Cardiac fibroblast (primary cell): ENCODE measurements at places on chromosomes 1 and 21.

GRCh38 chr21:40269239-40269638, 402.0 kb downstream of the PCP4 start:
- no peak for DNase-seq

DNA sequence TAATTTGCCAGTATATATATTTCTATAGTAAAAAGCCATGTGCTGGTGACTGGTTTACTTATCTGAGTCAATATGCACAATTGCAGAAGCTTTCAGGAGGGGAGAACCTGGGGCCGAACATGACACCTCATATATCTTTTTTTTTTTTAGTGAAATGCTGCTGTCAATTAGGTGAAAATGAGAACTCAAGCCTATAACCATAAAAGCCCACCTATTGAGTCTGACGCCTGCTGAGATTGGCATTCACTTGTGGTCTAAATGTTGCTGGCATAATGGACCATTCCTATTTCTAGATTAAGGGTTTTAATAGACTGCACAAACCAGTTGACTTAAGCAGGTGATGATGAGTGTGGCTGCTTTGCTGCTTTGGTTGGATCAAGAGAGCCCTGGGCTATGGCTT, 10.8 kb downstream of the NTMT2 start:
- no peak for DNase-seq

DNA sequence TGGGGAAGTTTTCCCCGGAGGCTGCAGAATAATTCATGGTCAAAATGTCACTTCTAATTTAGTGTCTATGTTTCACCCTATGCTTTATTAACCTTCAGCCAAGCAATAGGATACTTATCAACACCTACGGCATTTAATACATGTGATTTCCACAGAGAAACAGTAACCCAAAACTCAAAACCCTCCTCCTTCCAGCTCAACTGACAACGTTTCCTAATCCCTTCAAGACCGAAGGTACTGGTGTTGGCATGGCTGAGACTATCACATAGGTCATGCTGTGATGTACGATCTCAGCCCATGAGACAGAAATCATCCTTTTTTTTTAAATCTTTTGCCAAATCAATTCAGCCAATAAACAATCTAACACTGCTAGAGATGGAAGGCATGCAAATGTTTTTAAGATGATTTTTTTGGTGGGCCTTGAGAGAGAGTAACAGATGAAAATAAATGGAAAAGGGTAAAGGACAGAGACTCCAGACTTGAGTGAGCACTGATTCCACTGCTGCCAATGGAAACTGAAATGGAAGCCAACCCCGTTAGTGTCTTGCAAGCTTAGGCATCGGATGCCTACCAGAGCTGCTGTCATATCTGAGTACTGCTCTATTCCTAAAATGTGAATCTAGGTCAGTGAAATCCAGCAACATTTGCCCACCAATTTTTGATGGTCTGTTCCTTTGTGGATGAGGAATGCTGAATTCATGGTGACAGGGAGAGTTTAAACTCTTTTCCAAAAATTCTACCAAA, 63.4 kb upstream of the BCL10 start:
- DNase-seq = no peak

- DNase-seq = no peak
Observed at GRCh38 chr1:205917466-205918238, 25.6 kb downstream of the SLC26A9 start.

DNA sequence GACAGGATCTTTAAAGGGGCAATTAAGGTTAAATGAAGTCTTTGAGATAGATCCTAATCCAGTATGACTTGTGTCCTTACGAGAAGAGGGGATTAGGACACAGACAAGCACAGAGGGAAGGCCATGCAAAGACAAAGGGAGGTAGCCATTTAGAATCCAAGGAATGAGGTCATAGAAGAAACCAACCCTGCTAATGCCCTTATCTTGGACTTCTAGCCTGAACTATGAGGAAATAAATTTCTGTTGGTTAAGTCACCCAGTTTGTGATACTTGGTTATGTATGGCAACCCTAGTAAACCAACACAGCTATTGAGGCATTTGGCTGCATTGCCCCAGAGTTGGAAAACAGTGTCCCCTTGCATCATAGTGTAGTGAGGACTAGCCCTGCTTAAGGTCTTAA, 121.3 kb downstream of the MAST2 start:
- peak; percentile 66 for DNase-seq

- no peak for DNase-seq
Observed at GRCh38 chr1:119827010-119827409, 15.8 kb upstream of the REG4 start.

DNA sequence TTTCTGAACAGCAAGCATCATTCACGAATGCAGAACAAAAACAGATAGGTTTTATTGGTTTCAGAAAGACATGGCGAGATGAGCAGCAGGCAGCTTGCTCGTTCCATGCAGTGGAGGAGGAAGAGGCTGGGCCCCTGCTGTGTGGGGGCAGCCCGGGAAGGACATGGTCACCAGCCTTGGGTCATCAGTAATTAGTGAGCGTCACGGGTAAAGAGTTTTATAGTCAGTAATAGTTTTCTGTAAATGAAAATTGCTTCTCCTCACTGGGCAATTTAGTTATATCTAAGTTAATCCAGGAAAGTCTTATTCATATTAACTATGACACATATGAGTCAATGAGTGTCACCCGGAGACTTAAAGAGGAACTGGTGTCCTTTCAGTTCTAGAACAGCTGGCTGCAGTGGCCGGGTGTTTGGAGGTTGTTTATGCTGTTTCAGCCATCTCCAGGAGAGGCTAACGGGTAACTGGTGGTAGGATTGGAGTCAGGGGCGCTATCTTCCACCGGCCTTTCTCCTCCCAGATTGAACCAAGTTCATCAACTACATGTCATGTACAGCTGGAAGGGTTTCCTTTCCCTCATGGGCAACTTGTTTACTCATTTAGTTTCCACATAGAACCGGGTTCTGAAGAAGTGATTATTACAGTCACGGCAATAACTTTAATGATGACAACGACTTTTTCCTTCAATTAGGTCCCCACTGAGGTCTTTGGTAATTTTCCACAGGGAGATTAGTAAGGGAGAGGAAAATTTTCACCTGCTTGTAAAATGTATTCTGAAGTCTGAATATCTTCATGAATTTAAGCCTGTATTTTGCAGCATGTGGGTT, 34.6 kb upstream of the SLC45A1 start:
- DNase-seq = no peak

DNA sequence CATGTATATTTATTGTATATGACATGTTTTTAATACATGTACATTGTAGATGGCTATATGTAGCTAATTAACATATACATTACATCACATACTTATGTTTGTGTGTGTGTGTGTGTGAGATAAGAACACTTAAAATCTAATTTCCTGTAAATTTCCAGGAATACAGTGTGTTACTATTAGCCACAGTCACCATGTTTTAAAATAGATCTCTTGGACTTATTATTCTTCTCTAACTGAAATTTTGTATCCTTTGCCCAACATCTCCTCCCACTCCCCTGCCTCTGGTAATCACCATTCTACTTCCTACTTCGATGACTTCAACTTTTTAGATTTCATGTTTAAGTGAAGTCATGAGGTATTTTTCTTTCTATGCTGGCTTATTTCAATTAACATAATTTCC, 64.8 kb downstream of the FCRL5 start:
- no peak for DNase-seq

DNA sequence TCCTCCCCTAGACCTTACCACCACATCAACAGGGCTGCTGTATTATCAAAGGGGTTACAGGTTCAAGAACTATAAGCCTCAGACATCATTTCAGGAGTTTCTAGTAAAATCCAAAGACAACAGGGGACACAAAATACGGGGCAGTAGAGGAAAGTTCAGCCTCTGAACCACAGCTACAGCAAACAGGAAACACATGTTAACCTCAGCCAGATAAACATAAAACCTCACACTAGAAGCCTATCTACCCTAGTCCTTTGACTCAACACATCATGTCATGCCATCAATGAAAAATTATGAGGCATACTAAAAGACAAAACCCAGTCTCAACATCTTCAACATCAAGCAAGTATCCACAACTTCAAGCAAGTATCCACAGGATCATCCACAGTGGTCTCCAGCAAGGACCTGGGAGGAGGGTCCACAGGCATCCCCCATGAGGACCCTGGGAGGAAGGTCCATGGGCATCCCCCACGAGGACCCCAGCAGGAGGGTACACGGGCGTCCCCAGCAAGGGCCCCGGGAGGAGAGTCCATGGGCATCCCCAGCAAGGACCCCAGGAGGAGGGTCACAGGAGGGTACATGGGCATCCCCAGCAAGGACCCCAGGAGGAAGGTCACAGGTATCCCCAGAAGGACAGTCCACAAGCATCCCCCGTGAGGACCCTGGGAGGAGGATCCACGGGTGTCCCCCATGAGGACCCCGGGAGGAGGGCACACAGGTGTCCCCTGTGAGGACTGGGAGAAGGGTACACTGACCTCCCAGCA, 440.0 kb downstream of the MATN1 start:
- DNase-seq = no peak

- DNase-seq = no peak
Observed at GRCh38 chr1:93076268-93076667, 2.8 kb upstream of the MTF2 start.

GRCh38 chr1:23185381-23185780, 16.7 kb upstream of the LUZP1 start:
- DNase-seq = no peak

- no peak for DNase-seq
Observed at GRCh38 chr1:229370601-229371021, 27.8 kb upstream of the CCSAP start.

DNA sequence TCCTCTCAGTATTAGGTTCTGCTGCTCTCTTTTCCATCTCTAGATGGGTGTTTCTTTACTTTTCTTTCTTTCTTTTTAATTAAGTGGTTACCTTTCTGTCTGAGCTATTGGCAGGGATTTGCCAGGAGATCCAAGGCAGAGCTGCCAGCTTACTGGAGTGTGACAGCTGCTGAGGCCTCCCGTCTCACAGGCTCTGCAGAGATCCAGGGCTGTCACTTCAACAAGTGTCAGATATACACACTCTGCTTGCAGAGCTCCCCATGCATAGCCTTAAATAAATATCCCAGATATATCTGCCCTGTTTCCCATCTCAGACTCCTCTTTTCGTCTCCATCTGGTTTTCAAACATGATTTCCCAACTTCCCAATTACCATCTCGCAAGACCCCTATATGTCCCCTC, 124.3 kb downstream of the NOS1AP start:
- no peak for DNase-seq

DNA sequence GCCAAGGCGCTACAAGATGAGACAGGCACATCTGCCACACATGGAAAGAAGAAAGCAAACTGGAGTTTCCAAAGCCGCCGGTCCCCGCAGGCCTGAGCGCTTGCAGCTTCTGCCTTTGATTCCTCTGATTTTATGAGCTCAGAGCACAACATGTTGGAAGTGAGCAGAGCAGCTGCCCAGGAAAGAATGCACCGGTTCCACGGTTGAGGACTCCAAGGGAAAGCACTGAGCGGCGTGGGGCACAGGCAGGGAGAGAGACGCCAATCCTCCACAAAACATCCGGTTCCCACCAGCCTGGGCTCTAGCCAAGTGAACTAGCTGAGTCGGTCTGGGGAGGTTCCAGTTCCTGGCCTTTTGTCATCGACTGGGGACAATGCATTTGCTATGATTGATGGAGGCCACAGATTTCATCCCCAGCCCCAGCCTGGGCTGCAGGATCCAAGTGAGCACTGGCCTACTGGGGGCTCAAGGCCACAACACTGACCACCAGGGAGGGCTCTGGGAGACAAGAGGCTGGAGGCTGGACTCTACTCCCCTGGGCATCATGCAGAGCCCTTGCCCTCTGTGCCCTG, 253.1 kb upstream of the IRF2BP2 start:
- peak; percentile 80 for DNase-seq

DNA sequence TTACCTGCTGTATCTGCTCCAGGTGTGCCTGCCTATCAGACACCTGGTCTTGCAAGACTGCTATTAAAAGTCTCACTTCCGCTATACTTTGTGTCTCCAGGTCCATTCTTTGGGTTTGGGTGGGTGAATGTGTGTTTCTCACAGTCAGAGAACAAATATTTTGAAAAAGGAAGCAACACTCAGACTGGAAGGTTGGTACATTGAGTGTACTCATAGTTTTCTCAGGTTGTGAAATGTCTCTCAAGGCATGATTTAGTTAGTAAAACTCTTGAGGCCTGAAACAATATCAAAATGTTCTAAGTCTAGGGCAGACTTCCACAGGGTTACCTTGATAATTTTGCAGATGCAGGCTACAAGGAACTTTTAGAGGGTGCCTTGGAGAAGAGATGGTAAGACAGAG, 429.9 kb upstream of the ZRANB2 start:
- DNase-seq = no peak

DNA sequence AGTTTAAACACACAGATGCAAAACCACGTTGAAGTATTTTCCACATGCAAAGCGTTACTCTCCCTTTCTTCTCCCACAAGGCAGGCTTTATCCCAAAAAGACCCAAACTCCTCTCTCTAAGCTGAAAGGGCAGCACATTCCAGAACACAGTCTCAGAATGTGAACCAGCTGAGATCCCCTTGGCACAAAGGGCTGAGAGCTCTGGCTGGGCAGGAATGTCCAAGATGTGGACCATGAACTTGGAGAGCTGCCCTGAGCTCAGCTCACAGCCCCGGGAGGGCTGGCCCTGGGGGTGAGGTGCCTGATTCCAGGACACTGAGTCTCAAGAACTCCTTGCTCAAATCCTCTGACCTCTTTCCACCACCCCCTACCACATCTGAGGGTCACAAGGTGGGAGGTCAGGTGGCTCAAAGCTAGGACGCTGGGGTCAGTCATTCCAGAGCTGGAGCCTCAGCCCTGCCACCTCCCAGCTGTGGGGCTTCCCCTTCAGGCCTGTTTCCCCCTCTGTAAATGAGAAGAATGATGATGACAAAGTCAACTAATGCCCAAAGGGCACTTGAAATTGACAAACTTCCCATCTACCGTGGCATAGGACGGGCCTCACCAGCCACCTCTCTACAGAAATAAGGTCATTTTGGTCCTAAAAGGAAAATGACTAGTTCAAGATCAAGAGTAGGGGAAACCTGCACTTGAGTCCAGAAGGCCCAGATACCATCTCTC, 11.5 kb downstream of the ALDH4A1 start:
- DNase-seq = no peak

GRCh38 chr1:169928438-169929209, 34.9 kb upstream of the SCYL3 start:
- peak; percentile 76 for DNase-seq

DNA sequence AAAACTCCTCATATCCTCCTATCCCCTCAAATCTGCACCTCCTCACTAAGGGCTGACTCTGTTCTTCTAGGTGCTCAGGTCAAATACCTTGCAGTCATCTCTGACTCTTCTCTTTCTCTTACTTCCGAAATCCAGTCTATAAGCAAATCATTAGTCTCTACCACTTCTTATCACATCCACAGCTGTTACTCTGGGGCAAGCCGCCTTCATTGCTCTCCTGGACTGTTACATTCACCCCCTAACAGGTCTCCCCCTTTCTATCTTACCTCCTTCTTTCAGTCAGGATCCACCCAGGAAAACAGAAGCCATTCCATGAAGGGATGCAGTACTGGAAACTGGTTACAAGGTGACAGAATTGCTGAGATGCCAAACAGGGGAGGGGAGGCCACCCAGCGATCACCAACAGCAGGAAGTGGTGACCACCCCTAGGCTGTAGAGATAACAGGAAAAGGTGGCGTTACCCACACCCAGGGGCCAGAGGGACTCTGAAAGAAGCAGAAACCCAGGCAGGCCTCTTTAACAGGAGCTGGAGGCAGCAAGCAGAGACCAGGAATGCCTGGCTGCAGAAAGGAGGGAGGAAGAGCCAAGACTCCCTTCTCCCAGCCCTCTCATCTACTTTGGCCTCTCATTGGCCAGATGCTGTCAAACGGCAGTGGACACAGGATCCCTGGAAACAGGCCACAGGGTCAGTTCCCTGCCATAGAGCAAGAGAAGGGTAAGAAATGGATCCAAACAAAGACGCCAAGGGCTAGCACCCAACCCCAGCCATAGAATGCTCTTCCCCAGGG, 55.5 kb upstream of the FOXO6 start:
- DNase-seq = no peak
